AG10803 (cell line): ENCODE measurements at places on chromosomes 3 and 15.

DNA sequence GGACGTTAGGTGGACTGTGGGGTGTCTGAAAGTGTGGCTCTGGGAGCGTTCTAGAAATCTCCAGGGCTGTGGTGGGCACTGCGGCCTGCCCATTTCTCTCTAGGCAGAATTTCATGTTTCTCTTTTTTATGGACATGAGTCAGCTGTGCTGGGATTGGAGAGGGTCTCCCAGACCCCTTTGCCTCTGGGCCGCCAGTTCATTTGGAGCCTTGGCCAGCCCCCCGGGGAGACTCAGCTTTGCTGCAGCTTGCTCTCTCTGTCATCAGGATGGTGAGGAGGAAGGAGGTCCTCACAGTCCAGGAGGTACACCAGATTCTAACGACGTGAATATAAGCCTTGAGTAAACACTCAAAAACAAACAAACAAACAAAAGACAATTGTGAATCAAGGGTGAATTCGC, 149.6 kb upstream of the RGMA start:
- DNase-seq: no peak

- DNase-seq: no peak
These were observed 622.9 kb upstream of the SGO1 start for GRCh38 chr3:20808864-20809263.

GRCh38 chr3:87900061-87900460, 158.7 kb downstream of the CGGBP1 start:
- no peak for DNase-seq

DNA sequence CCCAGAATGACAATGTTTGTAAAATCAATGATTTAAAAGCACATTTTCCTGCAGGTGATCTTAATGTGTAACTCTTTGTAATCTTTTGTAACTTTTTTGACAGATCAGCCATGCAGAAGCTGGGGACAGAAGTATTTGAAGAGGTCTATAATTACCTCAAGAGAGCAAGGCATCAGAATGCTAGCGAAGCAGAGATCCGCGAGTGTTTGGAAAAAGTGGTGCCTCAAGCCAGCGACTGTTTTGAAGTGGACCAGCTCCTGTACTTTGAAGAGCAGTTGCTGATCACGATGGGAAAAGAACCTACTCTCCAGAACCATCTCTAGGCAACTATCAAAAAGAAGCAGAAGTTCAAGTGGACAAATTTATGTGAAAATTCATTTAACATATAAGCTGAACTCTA, 32.1 kb upstream of the NUDT16 start:
- no peak for DNase-seq

DNA sequence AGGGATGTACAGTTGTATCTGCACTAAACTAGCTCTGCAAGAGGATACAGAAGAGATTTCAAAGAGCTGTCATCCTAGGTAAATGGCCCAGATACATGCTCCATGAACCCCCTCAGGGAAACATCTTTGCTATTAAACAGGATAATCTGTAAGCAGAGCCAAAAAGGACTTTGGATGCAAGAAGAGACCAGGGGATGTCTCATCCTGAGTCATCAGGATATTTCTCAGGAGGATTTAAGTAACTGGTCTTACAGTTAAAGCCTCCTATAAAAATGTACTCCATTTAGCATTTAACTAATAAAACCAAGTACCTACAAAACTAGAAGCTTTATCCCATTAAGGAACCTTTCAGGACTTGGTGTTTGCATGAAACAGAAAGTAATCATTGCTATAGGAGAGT, 48.2 kb upstream of the PHLDB2 start:
- DNase-seq: peak; percentile 79

DNA sequence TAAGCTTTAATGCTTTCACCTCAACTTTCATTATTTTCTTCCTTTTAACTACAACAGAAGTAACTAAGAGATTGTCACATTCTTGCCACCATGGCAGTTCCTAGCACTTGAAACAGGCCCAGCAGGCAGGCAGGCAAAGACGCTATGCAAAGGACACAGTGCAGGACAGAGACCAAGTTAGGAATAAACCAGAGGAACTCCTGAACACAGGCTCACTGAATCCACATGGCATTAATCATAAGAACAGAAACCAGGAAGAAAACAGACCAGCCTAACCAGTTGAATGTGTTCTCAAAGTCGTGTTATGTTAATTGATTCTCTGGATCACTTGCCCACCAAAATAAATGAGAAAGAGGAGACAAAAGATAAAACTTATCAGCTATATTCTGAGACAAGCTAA, 397.6 kb downstream of the TBL1XR1 start:
- no peak for DNase-seq

DNA sequence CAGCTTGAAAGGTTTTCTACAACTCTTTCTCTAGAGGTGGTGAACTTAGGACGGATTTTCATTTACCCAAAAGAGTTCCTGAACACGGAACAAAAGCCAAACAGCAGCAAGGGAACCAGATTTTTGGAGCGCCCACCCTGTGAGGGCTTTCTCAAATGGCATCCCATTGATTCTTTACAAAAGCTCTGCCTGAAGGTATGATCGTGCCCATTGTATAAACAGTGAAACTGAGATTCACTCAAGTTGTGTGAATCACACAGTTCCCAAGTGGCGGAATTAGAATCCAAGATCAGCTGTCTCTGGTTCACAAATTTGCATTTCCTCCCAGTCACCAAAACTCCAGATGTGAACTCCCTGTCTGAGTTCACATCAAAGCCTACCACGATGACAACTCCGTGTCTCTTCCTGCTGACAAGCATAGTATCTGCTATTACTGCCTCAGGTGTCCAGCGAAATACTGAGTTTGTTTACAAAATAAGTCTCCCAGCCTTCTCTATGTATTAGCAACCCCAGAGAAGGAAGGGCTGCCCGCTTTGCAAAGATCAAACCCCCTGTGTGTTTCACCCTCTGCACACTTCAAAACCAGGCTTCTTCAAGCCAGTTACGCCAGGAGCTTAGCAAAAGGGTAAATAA, 235.9 kb upstream of the ST8SIA2 start:
- no peak for DNase-seq

DNA sequence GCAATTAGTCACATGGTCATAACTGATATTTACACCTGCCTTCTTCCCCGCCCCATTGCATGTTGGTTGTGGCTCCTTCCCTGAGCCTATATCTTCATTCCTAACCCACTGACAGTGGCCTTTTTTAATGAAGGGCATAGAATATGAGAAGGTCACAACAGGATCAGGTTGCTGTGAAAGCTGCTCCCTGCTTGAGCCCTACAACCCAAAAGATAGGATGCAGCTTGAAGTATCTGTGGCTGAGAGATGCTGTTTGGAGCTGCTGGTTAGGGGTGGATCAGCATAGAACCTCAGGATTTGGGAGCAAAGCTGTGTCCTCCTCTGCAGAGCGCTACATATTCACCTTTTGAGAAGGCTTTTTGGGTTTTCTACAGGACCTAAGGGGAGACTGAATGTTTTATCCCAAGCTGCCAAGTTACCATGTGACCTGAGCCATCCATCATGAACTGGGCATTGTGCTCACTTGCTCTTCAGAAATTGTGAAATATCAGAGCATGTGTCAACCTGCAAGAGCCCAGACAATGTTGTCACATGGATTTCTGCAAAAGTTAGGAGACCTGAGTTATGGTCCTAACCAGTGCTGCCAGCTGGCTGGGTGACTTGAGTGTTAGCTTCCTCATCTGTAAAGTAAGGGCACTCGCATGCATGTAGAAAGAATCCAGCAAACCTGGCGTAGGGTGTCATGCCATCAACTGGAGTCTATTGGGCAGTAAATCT, 49.8 kb upstream of the ARL8B start:
- DNase-seq: peak; percentile 23

- DNase-seq: no peak
These were observed 2.6 kb downstream of the GMPS start for GRCh38 chr3:155872904-155873646.

DNA sequence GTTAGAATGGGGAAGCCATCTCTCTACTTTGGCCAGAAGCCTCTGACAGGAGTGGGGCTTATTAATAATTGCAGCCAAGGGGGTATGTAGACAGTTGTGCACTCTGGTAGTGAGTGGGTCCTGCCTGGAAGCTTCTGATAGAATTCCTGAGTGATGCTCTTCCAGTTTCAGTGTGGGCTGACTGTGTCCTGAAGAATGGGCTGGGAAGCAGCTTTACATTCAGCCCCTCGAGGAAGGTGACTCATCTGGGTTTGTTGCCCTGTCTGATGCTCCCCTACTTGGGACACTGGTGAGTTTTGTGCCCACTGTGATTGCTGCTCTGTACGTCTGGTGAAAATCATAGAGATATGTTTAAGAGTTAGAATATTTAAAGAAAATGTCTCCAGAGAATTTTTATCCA, 444.7 kb upstream of the RBMS3 start:
- DNase-seq: no peak

DNA sequence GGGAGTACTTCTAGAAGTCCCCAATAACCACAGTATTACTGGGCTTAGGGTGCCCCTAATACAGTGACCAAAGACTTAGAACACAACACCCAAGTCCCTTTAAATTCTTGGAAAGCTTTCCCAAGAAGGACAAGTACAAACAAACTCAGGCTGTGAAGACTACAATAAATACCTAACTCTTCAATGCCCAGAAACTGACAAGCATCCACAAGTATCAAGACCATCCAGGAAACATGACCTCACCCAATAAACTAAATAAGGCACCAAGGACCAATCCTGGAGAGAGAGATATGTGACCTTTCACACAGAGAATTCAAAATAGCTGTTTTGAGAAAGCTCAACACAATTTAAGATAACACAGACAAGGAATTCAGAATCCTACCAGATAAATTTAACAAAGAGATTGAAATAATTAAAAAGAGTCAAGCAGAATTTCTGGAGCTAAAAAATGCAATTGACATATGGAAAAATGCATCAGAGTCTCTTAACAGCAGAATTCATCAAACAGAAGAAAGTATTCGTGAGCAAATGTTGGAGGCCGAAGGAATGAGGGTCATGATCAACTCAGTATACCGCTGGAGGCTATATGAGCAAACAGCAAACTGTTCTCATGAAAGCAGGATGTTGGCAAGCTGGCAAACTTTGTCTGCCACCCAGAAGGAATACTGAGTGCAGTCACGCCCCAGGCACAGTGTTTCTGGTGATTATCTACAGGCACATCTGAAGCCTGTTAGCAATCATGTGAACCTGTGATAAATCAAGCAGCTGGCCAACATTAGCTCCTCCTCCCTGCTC, 87.0 kb upstream of the NECTIN3 start:
- DNase-seq: no peak

GRCh38 chr3:27584874-27585273, 100.7 kb upstream of the SLC4A7 start:
- DNase-seq: no peak

- DNase-seq: no peak
These were observed 11.1 kb upstream of the PLAAT1 start for GRCh38 chr3:193229851-193230420.

- DNase-seq: no peak
These were observed 549 bp downstream of the TRH start for GRCh38 chr3:129974833-129975704.

- DNase-seq: no peak
These were observed at the start of gene ARPP21 for GRCh38 chr3:35639254-35640186. Gene ARPP21 (plus strand): TSS chr3:35639525. CDS start chr3:35681752, 42,227 bp downstream.

GRCh38 chr3:181711325-181712135, at the start of gene SOX2:
Gene SOX2 (plus strand): TSS chr3:181711925. CDS start chr3:181712361, 436 bp downstream.
- peak; percentile 17 for DNase-seq

DNA sequence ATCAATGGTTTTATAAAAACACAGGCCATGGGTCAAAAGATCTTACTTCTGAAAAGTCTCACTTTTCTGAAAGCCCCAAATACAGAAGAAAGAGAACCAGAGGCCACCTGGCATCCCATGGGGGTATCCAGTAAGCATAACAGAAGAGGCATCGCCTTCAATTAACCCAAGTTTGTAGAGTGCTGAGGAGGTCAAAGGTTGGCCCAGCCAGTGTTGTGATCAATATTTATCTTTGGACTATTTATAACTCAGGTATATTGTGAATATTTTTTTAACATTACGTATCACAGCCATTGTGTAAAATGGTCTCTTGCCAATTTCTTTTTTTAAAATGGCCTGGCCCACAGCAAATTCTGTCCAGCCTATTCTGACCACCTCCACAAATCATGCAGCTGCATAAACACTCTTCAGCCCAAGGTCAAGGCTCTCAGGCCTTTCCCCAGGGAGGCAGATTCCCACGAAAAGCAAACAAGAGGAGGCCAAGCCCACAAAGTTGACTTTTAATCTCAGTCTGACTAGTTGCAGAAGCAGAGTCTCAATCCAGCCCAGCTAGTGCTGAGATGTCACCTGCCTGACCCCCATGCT, 26.2 kb upstream of the SPTBN5 start:
- DNase-seq: peak; percentile 58

GRCh38 chr15:83014205-83014653, 2.8 kb upstream of the C15orf40 start:
- no peak for DNase-seq

GRCh38 chr3:24956613-24957012, 462.0 kb upstream of the THRB start:
- DNase-seq: no peak

DNA sequence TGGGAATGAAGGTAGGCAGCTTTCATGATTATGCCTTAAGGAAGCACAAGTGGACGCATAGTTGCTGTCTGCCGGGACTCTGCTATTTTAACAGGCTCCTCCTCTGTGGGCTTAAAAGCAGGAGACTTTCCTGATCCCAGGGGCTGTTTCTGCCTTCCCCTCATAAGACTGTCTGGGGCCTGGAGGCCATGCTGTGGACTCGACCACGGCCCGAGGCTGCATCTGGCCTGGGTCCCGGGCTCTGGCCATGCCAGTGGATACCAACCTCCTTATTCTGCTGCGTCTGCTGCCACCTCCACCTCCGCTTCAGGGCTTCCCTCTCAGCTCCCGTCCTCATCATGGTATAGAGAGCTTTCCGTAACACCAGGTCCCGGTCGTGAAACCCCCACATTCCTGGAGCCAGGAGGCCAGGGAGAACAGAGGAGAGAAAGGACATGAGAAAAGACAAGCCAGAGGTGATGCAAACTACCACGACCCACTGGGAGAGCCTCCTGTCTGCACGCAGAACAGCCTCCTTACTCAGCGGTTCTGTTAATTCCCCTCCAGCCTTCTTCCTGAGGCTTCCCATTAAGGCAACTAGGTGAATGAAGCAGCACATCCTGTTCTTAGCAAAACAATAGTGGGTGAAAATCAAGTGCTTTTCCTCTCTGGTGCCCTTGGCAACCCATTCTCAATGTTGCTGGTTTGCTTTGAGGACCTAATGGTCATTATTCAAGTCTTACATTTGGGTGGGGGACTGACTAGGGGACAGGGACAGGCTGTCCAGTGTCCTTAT, 200.5 kb downstream of the KLF13 start:
- no peak for DNase-seq

DNA sequence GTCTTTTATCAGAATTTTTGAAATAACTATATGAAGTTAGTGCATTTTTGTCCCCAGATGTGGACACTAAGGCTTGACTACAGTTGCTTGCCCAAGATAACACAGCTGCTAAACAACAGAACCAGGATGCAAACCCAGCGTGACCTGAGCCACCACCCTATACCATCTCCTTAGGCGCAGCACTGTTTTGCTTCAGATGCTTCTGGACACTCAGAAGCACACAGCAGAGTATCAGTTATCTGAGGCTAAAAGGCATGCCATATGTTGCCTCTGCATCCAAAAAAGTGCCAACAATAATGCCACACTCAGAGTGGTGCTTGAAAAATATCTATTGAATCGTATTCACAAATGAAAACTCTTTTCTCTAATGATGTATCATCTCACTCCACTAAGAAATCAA, 24.5 kb downstream of the KCNMB2 start:
- no peak for DNase-seq
